ENCODE measurements at places on chromosomes 16 and 17. TPM values are rescaled to one million over a fixed set of nuclear protein-coding genes. Genes with fewer than 3 reads are reported as not detected.

CBX2 gene
- total RNA-seq = 4.3 TPM

SLC12A3 gene
- total RNA-seq = not detected

GRCh38 chr17:69592692-69593350, 178.3 kb downstream of the MAP2K6 start:
- H3K27me3 ChIP-seq = no peaks in the 10 kb centered on the region
- DNase-seq = no peak
- H3K27ac ChIP-seq = no peak overlapping the region
- H3K36me3 ChIP-seq = no peaks in the 10 kb centered on the region

- H3K27ac ChIP-seq = no peak overlapping the region
- DNase-seq = no peak
- H3K4me1 ChIP-seq = no peaks in the 10 kb centered on the region
- H3K4me3 ChIP-seq = no peak overlapping the region
- no peaks in the 10 kb centered on the region for H3K27me3 ChIP-seq
Observed at GRCh38 chr16:14338236-14338635, 267.1 kb downstream of the MRTFB start.

UBE2G1 gene
- total RNA-seq = 51.0 TPM

GRCh38 chr17:30780343-30780742, 44.1 kb downstream of the CRLF3 start:
- peaks cover 32% of the 10 kb centered on the region for H3K36me3 ChIP-seq
- H3K4me1 ChIP-seq = peaks cover 20% of the 10 kb centered on the region
- no peak overlapping the region for H3K4me3 ChIP-seq
- peak overlapping the region; percentile 94 for H3K27ac ChIP-seq
- peak; percentile 61 for DNase-seq

BEAN1 gene
- total RNA-seq = not detected

MYH13 gene
- not detected for total RNA-seq

- no peak for DNase-seq
- H3K27me3 ChIP-seq = no peaks in the 10 kb centered on the region
- no peak overlapping the region for H3K4me3 ChIP-seq
- no peaks in the 10 kb centered on the region for H3K4me1 ChIP-seq
- no peak overlapping the region for H3K27ac ChIP-seq
- no peaks in the 10 kb centered on the region for H3K36me3 ChIP-seq
Observed at GRCh38 chr17:73623247-73623646, 21.0 kb downstream of the SDK2 start.

EFTUD2 gene
- total RNA-seq = 203 TPM

DNA sequence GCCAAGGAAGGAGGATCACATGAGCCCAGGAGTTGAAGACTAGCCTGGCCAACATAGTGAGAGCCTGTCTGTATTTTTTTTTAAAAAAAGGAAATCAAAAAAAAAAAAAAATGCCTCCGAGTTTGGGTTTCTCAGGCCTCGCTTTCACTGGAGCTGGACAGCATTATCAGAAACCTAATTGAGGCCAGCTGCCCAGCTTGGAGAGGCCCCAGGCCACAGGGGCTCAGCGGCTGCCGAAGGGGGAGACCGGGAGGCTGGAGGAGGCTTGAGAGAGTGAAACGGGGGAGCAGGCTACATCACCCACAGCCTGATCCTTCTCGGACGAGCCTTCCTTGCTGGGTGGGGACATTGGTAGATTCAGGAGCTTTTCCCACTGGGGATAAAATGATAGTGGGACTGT, 5.1 kb downstream of the TTYH2 start:
- H3K36me3 ChIP-seq = peaks cover 5% of the 10 kb centered on the region
- H3K27ac ChIP-seq = no peak overlapping the region
- no peak overlapping the region for H3K4me3 ChIP-seq
- no peak for DNase-seq
- no peaks in the 10 kb centered on the region for H3K27me3 ChIP-seq
- peaks cover 21% of the 10 kb centered on the region for H3K4me1 ChIP-seq

KRTAP2-1 gene
- total RNA-seq = not detected

- H3K27ac ChIP-seq = no peak overlapping the region
- H3K4me3 ChIP-seq = no peak overlapping the region
- H3K27me3 ChIP-seq = no peaks in the 10 kb centered on the region
- no peaks in the 10 kb centered on the region for H3K4me1 ChIP-seq
- no peaks in the 10 kb centered on the region for H3K36me3 ChIP-seq
Observed at GRCh38 chr16:8229011-8229520, 361.2 kb downstream of the TMEM114 start.

MYOCD gene
- total RNA-seq = not detected

GRCh38 chr17:34703533-34703932, 124.2 kb downstream of the TMEM132E start:
- H3K27ac ChIP-seq = no peak overlapping the region
- no peak overlapping the region for H3K4me3 ChIP-seq
- DNase-seq = peak; percentile 60
- no peaks in the 10 kb centered on the region for H3K36me3 ChIP-seq
- no peaks in the 10 kb centered on the region for H3K4me1 ChIP-seq

TMC5 gene
- total RNA-seq = not detected

DNA sequence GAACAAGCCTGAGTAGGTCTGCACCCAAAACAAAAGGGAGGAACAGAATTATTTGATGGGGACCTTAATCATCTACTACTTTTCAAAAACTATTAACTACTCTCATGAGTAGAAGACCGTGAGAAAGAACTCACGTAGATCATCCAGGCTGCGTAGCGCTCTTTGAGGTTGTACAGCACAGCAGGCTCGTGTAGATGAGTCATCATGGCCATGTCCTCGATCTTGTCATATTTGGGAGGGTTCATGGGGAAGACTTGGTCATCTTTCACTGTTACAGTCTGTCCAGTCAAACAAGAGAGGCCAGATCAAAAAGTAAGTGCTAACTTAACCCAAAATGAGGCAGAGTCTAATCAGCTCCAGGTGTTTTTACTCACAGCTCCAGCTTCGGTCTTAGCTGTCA, 2.3 kb downstream of the MYH1 start:
- no peak overlapping the region for H3K4me3 ChIP-seq
- DNase-seq = no peak
- H3K27me3 ChIP-seq = no peaks in the 10 kb centered on the region
- H3K4me1 ChIP-seq = no peaks in the 10 kb centered on the region

GRCh38 chr16:47905771-47906170, 250.0 kb downstream of the ABCC12 start:
- H3K4me3 ChIP-seq = no peak overlapping the region
- no peak overlapping the region for H3K27ac ChIP-seq
- H3K27me3 ChIP-seq = no peaks in the 10 kb centered on the region
- DNase-seq = no peak

WIPF2 gene
- 18.4 TPM for total RNA-seq

DNA sequence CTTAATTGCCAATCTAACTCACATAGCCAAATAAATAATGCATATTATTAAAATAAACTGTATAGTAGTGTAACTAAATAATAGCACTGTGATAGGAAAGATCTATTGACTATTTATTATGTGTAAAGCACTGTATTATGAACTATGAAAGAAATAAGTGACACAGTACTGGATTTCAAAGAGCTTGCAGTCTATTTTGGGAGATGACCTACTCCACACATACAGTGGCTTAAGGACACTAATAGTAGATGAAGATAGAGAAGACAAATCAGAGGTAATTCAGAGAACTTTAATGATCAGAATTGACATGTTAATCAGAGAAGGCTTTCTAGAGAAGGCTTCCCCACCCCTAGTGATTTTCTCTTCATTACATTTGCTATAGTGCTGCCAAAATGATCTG, 14.6 kb downstream of the LASP1NB start:
- no peaks in the 10 kb centered on the region for H3K27me3 ChIP-seq
- no peak overlapping the region for H3K27ac ChIP-seq
- H3K4me1 ChIP-seq = peaks cover 11% of the 10 kb centered on the region
- no peak for DNase-seq
- no peak overlapping the region for H3K4me3 ChIP-seq

DNA sequence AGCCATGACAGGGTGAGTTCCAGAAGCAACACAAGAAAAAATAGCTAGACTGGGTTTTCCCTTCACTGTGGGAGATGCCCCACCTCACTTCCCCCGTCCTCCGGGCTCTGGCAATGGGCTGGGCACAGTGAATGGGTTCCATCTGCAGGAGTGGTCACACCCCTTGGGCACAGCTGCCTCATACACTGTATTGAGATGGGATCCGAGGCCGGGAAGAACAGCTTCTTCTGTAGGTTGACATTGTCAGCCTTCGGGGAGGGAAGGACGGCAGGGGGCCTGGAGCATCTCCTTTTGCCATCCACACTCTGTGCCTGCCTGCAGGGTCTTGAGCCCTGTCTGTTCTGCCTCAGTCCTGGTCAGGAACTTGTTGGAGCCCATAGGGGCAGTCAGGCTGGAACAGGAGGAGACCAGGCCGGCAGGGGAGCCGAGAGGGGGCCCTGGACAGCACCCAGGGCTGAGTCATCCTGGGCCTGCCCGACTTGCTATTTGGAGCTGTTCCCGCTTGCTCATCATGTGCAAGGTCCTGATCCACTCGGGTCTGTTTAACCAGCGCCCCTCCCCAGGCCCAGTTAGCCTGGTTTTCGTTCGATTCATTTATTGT, 286.7 kb downstream of the SEC14L1 start:
- H3K36me3 ChIP-seq = peaks cover 2% of the 10 kb centered on the region
- no peak for DNase-seq
- peak overlapping the region; percentile 73 for H3K27ac ChIP-seq
- peaks cover 79% of the 10 kb centered on the region for H3K4me1 ChIP-seq
- no peaks in the 10 kb centered on the region for H3K27me3 ChIP-seq
- no peak overlapping the region for H3K4me3 ChIP-seq

- no peaks in the 10 kb centered on the region for H3K27me3 ChIP-seq
- DNase-seq = peak; percentile 56
- H3K36me3 ChIP-seq = no peaks in the 10 kb centered on the region
- no peak overlapping the region for H3K27ac ChIP-seq
- H3K4me1 ChIP-seq = peaks cover 18% of the 10 kb centered on the region
Observed at GRCh38 chr17:17781591-17782496, 54.9 kb downstream of the SREBF1 start.

- peaks cover 49% of the 10 kb centered on the region for H3K36me3 ChIP-seq
- no peaks in the 10 kb centered on the region for H3K27me3 ChIP-seq
- H3K4me1 ChIP-seq = peaks cover 17% of the 10 kb centered on the region
- peak overlapping the region; percentile 71 for H3K27ac ChIP-seq
- no peak overlapping the region for H3K4me3 ChIP-seq
- DNase-seq = peak; percentile 32
Observed at GRCh38 chr16:69691980-69692911, 34.1 kb downstream of the NQO1 start.

KRTAP9-8 gene
- total RNA-seq = not detected

DNA sequence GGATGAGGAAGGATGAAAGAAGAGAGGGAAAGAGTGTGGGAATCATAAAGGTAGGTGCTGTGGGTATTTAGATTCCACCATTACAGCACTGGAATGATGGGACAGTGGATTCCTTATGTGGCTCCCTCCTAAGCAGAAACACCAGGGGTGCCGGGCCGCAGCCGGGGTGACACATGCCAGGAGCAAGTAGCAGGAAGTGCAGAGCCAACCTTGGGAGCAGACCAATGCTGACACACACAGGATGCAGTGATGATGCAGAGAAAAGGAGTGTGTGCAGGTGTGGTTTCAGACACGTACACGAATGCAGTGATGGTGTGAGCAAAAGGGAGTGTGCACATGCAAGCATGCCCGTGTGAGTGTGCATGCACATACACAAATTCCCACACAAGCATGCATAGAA, 338.0 kb downstream of the SLC39A11 start:
- no peak for DNase-seq
- H3K4me1 ChIP-seq = no peaks in the 10 kb centered on the region
- peaks cover 4% of the 10 kb centered on the region for H3K36me3 ChIP-seq
- no peak overlapping the region for H3K27ac ChIP-seq

DNA sequence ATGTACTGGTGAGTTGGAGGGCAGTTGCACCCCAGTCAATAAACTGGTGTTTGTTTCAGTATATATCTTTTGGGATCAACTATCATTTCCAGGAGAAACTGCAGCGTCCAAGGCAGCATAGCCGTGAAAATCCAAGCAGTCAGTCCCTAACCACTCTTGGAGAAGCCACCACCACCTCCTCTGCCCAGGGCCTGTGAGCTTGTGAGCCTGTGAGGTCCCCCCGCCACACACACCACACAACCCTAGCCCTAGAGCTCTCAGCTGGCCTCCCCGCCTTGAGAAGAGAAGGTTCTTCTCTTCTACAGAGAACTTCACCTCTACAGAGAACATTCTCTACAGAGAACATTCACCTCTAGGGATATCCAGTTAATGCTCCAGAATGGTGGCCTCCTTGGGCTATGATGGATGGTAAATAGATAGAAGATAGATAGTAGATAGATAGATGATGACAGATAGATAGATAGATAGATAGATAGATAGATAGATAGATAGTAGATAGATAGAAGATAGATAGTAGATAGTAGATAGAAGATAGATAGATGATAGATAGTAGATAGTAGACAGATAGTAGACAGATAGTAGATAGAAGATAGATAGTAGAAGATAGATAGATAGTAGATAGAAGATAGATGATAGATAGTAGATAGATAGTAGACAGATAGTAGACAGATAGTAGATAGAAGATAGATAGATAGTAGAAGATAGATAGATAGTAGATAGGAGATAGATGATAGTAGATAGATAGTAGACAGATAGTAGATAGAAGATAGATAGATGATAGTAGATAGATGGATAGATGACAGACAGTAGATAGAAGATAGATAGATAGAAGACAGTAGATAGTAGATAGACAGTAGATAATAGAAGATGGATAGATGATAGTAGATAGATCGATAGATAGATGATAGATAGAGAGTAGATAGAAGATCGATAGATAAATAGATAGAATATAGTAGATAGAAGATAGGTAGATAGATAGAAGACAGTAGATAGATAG, 13.7 kb downstream of the ALOX15B start:
- no peak for DNase-seq
- no peak overlapping the region for H3K27ac ChIP-seq
- no peak overlapping the region for H3K4me3 ChIP-seq
- peaks cover 12% of the 10 kb centered on the region for H3K27me3 ChIP-seq
- H3K36me3 ChIP-seq = no peaks in the 10 kb centered on the region
- H3K4me1 ChIP-seq = peaks cover 4% of the 10 kb centered on the region

FBXW10 gene
- 0.23 TPM for total RNA-seq

DNA sequence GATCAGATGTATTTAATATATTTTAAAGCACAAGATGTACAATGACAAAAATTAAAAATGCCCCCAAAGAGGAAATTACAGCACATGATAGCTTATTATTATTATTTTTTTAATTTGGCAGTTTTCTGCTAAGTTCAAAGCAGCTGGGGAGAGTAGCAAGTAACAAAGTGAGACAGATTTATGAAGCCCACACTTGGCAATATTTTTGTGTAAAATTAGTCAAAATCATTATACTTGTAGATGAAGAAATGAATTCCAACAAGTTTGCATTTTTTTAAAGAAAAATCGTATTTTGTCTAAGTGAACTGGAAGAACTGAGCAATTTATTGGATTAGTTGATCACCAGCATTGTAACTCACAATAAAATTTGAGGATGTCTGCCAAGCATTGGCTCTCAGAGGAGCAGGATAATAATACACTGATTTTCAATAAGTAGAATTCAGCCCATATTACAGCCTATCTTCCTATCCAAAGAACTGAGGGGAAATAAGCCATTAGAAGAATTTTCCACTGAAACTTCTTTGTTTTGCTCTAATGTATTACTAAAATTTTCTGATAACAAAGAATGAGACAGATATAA, 215.6 kb downstream of the MAP2K6 start:
- no peak overlapping the region for H3K27ac ChIP-seq
- peaks cover 2% of the 10 kb centered on the region for H3K27me3 ChIP-seq
- no peak overlapping the region for H3K4me3 ChIP-seq
- no peaks in the 10 kb centered on the region for H3K4me1 ChIP-seq
- H3K36me3 ChIP-seq = no peaks in the 10 kb centered on the region

All from activated CD4-positive, alpha-beta T cell treated with anti-CD3 and anti-CD28 coated beads for 36 hours (primary cell).